ENCODE measurements at places on chromosomes 2 and 18.

GRCh38 chr2:162480067-162480466, 136.1 kb downstream of the GCA start:
- no peak for DNase-seq

- no peak for DNase-seq
These were observed 76.9 kb downstream of the CABLES1 start for GRCh38 chr18:23212161-23212560.

- DNase-seq, result no peak
These were observed 267.0 kb downstream of the ERBB4 start for GRCh38 chr2:212271583-212271982.

- no peak for DNase-seq
These were observed 95.3 kb downstream of the MREG start for GRCh38 chr2:215917953-215918620.

GRCh38 chr2:201964631-201965206, 68.9 kb upstream of the FZD7 start:
- no peak for DNase-seq

DNA sequence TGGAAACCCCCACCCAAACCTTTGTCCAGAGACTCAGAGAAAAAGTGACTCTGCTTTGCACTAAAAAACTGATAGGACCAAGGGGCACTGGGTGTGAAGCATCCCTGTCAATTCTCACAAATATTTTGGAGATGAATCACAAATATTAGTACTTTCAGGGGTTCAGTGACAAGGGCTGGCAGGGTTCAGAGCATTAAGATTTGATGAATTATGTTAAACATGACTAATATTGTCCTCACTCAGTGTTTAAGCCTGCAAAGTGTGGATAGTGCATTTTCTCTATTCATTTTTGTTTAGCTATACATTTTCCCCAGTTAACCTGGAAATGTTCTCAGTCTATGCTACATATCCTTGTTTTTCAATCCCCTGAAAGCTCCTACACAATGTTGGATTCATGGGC, 65.3 kb upstream of the CCDC68 start:
- DNase-seq, result no peak

DNA sequence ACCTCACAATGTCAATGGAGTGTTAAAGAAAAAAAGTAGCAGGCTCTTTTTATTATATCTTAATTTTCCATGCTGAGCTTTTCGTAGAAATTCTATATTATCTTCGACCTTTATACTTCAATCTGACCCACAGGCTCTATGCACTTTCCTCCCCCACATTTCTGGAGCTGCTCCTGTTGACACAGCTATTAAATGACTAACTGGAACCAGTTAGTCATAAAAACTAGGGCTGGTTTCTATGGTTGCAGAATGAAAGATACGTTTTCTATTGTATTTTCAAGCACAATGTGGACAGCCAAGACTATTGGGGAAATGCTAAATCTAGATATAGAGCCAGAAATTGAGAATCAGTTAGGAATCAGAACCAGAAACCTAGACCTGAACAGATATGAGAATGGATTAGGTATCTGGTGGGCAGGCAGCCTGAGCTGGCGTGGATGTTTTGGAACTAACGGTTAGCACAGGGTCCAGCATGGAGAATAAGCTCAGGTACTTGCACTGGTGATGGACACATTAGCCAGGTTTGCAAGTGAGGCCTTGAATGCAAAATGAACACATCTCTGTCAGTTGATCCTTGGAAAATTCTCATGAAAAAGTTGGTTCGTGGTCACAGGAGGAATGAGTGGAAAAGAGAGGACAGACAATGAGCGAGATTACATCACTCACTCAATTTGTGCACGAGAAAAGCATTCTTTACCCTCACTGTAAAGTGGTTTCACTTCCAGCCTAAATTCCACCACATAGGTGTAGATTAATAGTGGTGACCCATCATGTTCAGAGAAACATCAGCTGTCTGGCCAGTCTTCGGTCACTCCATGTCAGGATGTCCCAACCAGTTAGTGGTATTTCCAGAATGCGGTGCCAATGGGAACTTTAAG, 144.6 kb upstream of the EPHA4 start:
- DNase-seq, result no peak

DNA sequence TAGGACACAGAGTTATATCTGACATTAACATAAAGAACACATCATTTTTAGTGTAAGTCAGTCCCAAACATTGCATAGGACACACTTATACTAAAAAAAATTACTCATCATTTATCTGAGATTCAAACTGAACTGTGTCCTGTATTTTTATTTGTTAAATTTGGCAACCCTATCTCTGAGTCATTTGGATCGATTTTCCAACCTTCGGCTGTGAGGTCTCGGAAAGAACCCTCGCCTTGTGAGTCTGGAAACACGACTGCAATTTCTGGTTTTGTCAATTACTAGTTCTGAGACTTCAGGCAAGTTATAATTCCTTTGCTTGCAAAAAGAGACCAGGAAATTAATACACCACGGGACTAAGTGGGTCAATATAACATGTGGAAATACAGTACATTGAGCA, 14.0 kb downstream of the ATP8B1 start:
- DNase-seq, result no peak

Measured in T-helper 2 cell treated with Interferon-gamma antibody and Interleukin-4, amounts not matched to agents 5 μg/mL and 100 μg/mL, for 36 hours (primary cell).